ENCODE measurements at places on chromosomes 6 and 20.

- DNase-seq = no peak
Measured at GRCh38 chr6:73139681-73140383, 85.5 kb downstream of the KHDC1L start.

GRCh38 chr6:95785785-95786184, 208.4 kb downstream of the MANEA start:
- no peak for DNase-seq

- DNase-seq = no peak
Measured at GRCh38 chr20:47847884-47848485, 62.7 kb upstream of the SULF2 start.

GRCh38 chr6:139014945-139015344, 13.6 kb upstream of the ABRACL start:
- DNase-seq = no peak

- no peak for DNase-seq
Measured at GRCh38 chr6:74671558-74672025, 534.3 kb downstream of the COL12A1 start.

GRCh38 chr20:5369629-5370028, 52.9 kb upstream of the PROKR2 start:
- DNase-seq = no peak

GRCh38 chr6:166751051-166751595, 124.1 kb upstream of the RPS6KA2 start:
- DNase-seq = no peak

DNA sequence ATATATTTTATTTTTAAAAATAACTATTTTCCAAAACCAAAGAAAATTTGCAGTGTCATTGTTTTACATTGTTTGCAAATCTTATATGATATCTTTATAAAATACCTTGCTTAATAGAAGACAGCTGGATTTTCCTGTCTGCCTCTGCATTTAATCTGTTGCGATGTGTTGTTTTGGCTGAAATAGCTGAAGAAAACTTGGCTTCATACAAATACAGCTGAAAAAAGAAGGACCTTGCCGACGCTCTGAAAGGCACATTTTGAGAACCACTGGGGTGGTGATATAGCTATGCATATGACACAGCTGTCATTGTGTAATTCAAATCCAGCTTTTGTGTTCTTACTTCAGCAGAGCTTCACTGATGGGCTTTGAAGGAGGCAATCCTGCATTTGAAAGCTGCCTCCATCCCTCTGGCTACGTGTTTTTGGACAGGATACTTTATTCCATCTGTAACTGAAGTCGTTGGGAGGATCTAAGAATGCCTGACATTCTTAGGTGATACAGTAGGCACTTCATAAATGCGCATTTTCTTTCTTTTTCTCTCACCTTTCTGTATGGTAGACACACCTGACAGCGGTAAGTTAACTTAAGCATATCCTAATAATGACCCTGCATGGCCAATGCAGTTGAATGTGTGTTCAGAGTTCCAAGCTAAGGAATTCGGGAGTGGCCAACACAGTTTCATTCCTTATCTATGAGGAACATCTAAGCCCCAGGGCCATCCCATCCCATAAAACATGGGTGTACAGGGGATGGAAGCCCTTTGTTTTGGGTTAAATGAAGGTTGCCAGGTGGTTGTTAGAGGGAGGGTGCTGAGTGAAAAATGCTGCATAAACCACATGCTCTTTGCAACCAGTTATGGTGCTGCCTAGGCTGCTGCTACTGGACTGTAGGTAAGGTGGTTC, 213.0 kb downstream of the TFAP2A start:
- DNase-seq = no peak

- DNase-seq = no peak
Measured at GRCh38 chr6:113489952-113490746, 367.0 kb upstream of the MARCKS start.

GRCh38 chr6:126824226-126824625, 294.2 kb upstream of the RSPO3 start:
- no peak for DNase-seq

DNA sequence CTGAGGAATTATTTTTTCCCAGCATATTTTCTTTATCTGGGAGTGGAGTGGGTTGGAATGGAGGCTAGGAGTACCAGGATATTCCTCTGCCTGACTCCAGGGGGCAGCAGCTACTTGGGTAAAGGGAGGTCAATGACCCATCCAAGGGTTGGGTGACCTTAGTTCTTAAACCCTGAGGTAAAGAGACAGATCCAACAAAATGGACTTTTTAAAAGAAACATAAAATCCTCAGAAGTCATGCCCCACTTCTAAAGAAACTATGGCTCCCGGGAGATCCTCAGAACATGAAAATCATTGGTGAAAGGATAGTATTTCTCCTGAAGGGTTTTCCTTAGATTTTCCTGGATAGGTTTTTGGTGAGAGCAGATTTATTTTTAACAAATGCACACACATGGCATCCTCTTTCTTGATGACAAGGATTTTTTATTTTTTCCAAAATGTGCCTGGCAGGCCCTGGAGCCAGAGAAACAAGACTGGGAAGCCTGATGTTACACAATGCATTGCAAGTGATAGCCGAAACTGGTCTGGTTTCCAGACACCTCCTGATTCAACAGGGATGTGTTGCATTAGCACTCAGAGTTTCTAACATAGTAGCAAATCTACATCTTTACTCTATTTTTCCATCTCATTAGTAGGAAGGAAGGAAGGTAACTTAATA, 240.9 kb upstream of the BTBD3 start:
- no peak for DNase-seq

GRCh38 chr6:130473886-130474285, 108.1 kb downstream of the TMEM200A start:
- no peak for DNase-seq

DNA sequence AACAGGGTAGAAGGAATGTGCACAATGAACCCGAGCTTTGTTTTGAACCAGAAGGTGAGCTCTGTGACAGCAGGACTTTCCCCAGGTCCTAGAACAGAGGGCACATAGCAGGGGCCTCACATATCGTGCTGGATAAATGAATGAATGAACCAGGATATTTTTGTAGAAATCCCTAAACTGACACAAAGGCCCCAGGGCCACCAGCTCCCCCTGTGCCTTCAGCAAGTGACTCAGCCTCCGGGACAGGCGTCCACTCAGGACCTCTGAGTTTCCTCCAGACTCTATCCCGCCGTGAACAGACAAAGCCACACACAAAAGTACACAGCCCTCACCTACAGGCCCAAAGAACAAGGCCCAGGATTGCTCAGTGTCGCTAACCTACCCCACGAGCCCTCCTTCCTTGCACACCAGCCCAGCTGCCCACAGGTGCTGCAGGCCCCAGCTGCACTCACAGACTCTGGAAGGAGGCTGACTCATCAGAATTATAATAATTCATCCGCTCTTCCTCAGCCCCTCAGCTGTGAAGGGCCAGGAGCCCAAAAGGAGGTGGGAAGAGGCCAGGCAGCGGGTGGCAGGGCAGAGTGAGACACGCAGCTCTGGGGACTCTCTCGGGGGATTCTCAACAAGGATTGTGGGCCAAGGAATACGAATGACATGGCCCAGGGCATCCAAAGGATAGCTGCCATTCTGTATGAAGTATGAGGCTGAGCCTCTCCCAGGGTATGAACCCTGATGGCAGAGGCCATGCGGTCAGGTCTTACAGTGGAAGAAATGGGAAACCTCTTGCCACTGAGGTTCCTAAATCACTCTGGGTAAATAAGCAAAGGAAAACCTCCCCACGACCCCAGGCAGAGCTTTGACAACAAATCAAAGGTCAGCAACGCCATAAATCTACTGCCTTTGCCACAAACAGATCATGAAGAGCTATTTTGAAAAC, 40.9 kb downstream of the SUMO4 start:
- DNase-seq = no peak

DNA sequence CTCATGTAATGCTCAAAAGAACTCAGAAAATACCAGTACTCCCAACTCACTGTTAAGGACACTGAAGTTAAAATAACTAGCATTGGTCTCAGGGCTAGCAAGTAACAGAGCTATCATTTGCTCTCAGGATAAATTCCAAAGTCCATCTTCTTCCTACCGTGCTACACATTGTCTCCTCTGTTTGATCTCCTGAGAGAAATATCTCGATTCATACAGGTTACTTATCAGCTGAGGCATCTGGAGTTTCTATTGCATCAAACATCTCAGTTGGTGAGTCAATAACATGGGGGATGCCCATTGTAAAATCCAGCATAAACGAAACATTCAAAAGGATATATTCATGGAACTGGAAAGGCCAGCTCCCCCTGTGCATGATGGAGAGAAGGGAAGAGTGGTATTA, 147.4 kb downstream of the BACH2 start:
- no peak for DNase-seq

DNA sequence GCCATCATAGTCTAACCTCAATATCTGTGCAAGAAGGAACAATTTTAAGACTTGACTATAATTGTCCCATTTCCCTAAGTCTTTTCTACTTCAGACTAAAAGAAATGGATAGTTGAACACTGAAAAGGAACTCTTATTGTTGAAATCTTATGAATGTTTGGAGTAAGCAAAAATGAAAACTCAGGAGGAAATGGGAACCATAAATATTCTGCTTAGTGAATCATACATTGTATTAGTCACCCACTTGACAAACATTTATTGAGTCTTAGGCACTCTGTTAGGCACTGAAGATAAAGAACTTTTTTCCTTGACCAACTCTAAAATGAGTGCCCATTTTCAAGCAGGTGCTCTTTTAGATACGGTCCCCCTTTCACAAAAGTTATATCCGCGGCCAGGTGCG, 8.7 kb downstream of the CCDC170 start:
- no peak for DNase-seq

DNA sequence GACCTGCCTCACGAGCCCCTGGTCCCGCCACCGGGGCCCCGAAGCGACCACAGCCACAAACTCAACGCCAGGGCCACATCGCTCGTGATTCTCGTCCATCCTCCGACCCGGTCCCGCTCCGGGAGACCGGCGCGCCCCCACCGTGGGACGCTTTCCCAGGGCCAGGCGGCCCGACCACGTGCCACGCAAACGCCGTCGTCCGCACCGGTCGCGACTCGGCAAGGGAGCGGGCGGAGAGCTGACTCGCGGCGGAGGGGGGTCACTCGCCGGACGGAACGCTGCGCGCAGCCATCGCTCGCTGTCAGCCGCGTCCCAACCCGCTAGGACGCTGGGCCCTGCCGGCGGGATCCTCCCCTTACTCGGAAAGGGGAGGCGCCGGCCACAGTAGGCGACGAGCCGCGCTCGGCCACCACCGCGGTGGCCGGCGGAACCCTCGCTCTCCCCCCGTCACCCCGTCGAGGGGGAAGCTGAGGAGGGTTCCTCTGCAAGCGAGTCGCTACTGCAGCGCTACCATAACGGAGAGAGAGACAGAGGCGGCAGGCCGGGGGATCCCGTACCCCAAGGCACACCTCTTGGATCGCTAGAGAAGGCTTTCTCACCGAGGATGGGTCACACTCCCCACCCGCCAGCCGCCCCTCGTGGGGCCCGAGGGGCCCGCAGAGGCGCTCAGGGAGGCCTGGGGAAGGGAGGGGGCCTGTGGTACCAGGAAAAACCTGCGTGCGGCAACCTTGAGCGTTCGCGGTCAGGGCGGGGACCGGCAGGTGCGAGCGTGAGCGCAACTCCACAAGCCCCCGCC, 511.8 kb upstream of the ZNF337 start:
- DNase-seq = no peak

DNA sequence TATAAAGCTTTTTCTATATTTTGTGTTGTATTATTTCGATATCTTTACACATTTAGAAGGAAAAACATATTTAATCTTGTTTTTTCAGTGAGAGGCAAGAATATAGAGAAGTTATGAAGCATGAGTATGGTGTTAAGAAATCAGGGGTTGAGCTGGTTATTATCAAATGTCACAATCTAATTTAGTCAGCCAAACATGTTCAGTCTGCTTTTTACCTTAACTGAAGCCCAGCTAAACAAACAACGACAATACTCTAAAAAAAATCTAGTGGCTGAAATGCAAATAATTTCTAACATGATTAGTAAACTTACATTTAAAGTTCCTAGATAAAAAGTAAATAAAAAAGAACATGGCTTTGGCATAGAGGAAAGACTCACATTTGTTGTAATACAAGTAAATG, 433.8 kb upstream of the NRSN1 start:
- no peak for DNase-seq

GRCh38 chr20:64201653-64202052, 37.4 kb downstream of the MYT1 start:
- DNase-seq = no peak

GRCh38 chr20:58839474-58839874, 11.2 kb downstream of the GNAS-AS1 start:
- DNase-seq = no peak

Measured in right renal cortex interstitium (tissue), 3 donors.